SHP77 (cell line): ENCODE measurements at places on chromosomes 4 and X.

GRCh38 chr4:76634220-76634619 lies 199.2 kb downstream of the SHROOM3 start:
- DNase-seq, result no peak

- no peak for DNase-seq
These were observed 311.4 kb downstream of the PRDM5 start for GRCh38 chr4:120611092-120611491.

DNA sequence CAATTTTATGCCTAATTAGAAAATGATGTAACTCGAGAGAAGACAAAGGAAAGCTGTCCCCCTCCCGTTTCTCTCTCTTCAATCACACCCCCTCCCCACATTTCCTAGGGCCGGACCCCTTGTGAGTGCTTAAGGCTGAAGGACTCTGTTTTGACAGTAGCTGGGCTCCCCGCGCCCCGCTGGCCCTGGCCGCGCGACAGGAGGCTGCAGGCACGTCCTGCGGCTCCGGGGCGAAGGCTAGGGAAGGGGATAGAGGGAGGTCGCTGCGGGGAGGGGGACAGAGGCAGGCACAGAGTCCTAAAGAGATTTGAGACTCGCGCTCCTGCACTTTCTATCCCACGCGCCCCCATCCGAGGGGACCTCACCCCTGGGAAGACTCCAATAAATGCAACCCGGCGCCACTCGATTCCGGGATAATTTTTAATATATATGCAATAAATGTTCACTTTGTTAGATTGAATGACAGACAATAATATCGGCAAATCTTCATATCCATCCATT lies 56.2 kb upstream of the TMEM33 start:
- DNase-seq, result no peak

- peak; percentile 5 for DNase-seq
These were observed 82.9 kb downstream of the OR13H1 start for GRCh38 chrX:131626681-131627296.

GRCh38 chrX:56099271-56099670 lies 132.9 kb upstream of the KLF8 start:
- DNase-seq, result no peak

DNA sequence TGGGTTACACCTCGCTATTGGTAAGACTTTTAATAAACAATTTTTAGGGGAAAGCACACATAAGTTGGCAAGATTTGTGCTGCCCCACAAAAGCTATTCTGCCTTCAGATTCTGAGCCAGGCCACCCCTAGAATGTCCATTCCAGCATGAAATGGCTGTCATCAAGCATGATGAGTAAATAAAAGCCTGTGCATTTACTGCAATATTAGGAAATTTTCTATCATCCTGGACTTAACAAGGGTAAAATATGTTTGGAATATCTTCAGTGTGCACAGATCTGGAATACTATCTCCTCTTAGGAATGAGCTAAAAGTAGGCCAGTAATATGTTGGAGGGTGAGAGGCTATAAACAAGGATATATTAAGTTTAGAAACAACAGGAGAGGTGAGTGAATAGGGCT lies 510.9 kb downstream of the ANKRD50 start:
- DNase-seq, result no peak

DNA sequence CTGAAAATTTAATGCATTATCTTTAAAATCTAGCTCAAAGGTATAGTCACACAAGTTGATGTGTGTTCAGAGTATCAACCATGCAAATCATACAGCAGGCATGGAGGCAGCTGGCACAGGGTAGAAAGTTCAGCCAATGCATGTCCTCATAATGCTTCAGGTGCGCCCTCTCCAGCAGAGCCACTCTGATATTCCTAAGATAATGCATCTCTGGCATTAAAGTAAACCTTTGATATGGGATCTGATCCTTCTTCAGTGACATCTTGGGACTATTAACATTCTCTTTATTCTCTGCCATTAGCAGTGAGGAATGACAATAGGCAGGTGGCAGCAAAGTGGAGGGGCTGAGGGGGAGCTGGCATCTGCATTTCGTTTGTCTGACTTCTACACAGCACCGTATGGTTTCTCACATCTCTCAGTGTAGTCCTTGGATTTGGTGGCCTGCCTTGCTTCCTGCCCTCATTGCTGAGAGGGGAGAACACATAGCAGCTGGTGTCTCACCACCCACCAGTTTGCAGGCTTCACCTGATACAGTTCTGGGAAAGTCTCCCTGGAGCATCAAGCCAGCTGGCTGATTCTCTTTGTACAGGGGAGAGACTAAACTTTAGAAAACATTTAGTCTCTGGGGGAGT lies 168.7 kb upstream of the TBC1D9 start:
- DNase-seq, result no peak

- no peak for DNase-seq
These were observed 254.5 kb upstream of the ADGRL3 start for GRCh38 chr4:60945641-60946040.

DNA sequence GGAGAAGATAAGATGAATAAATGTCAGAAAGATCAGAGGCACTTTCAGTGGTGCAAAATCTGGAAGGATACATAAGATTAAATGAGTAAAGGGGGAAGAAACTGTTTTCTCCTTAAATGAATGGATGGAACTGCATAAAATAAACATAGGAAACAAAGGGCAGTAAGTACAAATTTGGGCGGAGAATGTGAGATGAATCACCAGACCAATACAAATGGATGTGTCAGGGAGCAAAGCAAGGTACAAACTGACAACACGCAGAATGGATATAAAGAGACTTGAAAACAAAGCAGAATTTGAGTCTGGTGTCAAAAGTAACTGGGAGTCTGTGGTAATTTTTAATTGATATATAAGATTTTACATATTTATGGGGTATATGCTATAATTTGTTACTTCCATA lies 175.3 kb upstream of the PCDH18 start:
- no peak for DNase-seq

DNA sequence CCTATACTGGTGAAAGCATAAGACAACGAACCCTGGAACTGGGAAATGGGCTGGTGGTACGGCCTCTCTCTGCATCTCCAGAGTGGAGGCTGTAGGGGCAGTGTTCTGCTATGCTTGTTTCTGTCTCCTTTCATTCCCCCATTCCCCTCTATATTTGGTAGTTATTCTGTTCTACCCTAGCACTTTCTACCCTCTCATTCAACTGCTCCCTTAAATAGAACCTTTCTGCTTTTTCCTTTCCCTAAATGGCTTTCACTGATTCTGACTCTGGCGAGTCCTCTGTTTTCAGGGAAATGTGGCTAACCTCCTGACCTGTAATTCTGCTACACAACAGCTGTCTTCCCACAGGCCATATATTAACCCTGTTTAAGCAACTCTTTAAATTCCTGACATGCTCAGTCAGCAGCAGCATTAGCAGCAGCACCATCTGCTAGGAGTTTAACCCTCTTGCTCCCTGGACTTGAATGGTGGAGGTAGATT lies 94.2 kb downstream of the CXCL13 start:
- DNase-seq, result peak; percentile 74

GRCh38 chr4:185838514-185839193 lies 26.7 kb upstream of the SORBS2 start:
- DNase-seq, result no peak

GRCh38 chr4:33543941-33544450 lies 2700.3 kb downstream of the ARAP2 start:
- DNase-seq, result no peak

DNA sequence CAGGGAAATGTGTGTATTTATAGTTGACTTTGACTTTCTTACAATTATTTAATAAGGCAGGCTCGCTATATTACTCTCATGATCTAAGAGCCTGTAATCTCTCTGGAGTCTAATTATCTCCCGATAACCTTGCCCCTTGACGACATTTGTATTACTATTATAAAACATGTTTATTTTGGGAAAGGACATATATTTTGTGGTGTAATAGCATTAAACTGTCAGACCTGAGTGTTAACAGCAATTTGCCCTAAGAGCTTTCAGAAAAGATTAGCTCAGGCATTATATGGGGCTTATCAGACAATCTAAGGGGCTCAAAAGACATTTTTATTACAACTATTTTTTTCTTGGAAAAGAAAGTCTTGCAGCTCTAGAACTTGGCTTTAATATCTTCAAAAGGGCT lies 427.9 kb upstream of the SLIT2 start:
- DNase-seq, result no peak

DNA sequence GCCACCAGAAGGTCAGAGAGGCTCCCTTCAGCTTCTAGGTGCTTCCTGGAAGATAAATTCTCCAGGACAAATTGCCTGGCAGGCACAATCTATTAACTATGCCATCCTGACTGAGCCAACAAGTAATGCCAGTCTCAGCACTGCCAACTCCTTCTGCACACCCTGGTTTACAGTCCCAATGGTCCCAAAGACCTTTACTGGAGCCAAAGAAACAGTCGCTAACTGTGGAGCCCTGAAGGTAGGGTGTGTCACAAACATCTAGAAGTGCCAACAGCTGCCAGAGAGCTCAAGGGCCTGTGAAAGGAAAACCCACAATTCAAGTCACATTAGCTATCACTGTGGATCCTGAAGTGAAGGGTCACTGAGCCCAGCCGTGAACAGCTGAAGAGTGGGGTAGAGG lies 34.9 kb upstream of the CITED1 start:
- no peak for DNase-seq

DNA sequence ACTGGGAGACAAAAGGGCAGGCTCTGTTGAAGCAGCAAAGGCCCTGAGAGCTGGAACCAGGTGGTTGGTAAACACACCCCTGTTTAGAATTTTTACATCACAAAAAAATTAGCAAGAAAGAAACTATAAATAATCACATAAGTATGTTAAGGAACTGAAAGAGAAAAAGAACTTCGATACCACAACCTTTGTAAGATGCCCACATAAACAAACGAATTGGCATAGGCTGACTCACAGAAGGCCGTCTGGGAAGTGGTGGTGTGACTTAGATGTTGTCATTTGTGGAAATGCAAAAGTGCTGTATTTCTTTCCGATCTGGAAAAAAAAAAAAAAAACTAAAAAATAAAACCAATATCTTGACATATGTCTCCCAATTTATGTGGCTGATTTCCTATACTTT lies 235.1 kb downstream of the USP46 start:
- DNase-seq, result no peak

GRCh38 chr4:176150356-176150682 lies 45.1 kb downstream of the SPATA4 start:
- DNase-seq, result no peak

- no peak for DNase-seq
These were observed 19.9 kb upstream of the PPP3CA start for GRCh38 chr4:101367201-101367600.

- DNase-seq, result no peak
These were observed 571.5 kb upstream of the AMOT start for GRCh38 chrX:113412106-113412505.

GRCh38 chrX:155218777-155219176 lies 2.5 kb downstream of the VBP1 start:
- no peak for DNase-seq

DNA sequence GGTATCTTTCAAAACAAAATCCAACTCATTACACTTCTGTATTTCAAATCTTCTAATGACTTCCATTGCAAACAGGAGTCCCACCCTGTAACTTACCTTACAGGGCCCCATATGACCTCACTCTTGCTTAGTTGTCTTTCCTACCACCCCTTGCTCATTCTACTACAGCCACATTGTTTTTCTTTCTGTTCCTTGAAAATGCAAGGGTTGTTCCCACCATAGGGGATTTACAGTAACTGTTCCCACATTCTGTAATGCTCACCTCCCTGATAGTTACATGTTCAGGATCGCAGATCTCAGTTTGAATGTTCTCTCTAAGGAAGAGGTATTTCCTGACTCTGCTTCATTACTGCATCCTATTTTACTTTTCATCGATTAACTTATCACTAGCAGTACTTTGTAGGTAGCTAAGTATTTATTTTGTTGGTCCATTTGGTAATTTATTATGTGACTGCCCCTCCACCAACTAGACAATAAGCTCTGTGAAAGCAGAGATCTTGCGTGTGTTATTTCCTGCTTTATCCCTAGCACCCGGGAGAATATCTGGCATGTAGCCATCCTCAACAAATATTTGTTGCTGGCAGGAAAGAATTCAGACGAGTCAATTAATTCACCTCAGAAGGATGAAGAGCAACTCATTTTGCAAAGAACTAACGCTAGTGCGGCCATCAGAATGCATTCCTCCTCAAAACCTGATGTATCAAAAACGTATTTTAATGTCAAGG lies 21.4 kb downstream of the MAOB start:
- DNase-seq, result peak; percentile 13

- DNase-seq, result peak; percentile 81
These were observed at the start of gene PGK1 for GRCh38 chrX:78103623-78104446. TSS of gene PGK1 (plus strand) at chrX:78104248. CDS start at chrX:78104341, 93 bp downstream.

- peak; percentile 34 for DNase-seq
These were observed 34.1 kb downstream of the SPINK2 start for GRCh38 chr4:56787380-56787779.

- no peak for DNase-seq
These were observed 139.7 kb downstream of the INPP4B start for GRCh38 chr4:142706381-142706780.

DNA sequence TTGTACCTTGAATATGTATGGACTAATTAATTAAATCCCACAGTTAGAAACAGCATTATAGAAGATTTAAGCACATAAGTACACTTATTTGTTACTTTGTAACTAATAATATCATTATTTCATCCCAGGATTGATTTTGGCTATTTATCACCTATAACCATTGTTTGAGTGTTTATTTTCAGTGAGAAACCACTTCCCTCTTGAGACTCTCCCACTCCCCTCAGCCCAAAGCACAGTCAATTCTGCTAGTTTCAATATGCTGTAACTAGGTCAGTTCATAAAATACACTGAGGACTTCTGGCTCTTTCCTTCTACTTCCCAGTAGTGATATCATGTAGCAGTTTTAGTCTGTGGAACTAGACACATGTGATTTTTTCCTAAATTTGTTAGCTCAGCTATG lies 16.3 kb downstream of the OFD1 start:
- no peak for DNase-seq

- no peak for DNase-seq
These were observed 1299.5 kb downstream of the FSTL5 start for GRCh38 chr4:160864253-160864652.

GRCh38 chr4:38688676-38689355 lies 24.8 kb downstream of the KLF3 start:
- DNase-seq, result no peak

DNA sequence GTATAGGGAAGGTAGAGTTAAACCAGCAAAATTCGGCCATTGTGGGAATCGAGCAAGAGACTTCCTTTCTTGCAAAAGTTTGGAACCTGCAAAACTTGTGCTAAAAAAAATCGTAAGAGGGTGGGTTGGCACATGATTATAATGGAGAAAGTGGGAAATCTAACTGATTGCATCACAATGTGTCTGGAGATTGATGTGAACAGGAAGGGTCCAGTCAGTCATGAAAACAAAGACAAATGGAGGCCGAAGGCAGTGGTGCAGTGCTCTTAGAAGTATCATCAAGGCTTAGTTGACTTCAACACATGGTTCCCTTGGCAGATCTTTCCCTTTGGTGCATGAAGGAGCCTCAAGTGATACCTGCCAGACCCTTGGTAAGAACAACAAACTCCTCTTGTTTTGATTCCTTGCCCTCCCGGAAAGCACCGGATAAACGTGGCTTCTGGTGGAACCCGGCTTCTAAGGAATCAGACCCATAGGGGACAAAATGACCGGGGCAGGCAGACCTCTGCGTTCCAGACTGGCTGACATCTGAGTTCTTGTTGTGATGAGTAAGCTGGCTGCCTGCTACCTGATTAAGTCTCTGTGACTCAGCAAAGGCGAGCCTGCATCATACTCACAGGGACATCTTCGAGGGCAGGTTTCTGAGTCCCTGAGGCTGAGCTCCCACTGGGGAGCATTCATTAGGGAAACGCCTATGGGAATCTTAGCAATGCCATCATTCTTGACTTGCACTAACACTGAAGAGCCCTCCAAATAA lies 87.7 kb upstream of the MAP3K15 start:
- no peak for DNase-seq

- DNase-seq, result no peak
These were observed 1181.4 kb upstream of the TENM3 start for GRCh38 chr4:181061787-181062186.

GRCh38 chrX:121221322-121221977 lies 174.0 kb downstream of the GLUD2 start:
- DNase-seq, result no peak
